ENCODE measurements at places on chromosomes 1 and 21.

- DNase-seq: no peak
Measured at GRCh38 chr1:67791686-67792085, 41.6 kb downstream of the GNG12 start.

- no peak for DNase-seq
Measured at GRCh38 chr1:109341944-109342930, 35.4 kb upstream of the MYBPHL start.

DNA sequence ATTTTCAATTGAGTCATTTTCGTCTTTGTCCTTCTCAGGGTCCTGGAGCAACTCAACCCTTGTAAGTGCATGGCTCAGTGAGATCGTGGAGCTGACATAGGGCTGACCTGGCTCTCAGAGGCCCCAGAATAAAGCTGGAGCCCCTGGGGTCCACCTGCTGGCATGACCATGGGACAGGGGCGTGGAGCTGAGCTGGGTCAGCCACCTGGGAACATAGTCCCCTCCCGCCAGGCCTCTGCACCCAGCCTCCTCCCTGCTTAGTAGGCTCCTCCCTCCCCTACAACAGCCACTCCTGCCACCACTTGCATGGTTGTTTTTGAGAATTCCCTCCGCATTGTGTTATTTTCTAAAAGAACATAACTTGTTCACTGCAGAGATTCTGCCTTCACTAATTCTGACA lies 3.1 kb upstream of the RIPK4 start:
- no peak for DNase-seq

DNA sequence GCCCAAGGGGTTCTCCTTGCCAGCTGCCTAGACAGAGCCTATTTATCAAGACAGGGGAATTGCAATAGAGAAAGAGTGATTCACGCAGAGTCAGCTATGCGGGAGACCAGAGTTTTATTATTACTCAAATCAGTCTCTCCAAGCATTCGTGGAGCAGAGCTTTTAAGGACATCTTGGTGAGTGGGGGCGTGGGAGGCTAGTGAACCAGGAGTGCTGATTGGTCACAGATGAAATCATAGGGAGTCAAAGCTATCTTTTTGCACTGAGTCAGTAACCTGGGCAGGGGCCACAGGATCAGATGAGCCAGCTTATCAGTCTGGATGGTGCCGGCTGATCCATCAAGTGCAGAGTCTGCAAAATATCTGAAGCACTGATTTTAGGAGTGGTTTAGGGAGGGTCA lies 64.8 kb upstream of the MRPS6 start:
- DNase-seq: no peak

- no peak for DNase-seq
Measured at GRCh38 chr1:113046569-113046968, 26.4 kb upstream of the LRIG2 start.

- no peak for DNase-seq
Measured at GRCh38 chr1:208799186-208799585, 555.0 kb upstream of the PLXNA2 start.

GRCh38 chr1:178564086-178564782 lies 51.3 kb downstream of the TEX35 start:
- no peak for DNase-seq

GRCh38 chr1:153505576-153505975 lies 30.2 kb downstream of the S100A6 start:
- no peak for DNase-seq

DNA sequence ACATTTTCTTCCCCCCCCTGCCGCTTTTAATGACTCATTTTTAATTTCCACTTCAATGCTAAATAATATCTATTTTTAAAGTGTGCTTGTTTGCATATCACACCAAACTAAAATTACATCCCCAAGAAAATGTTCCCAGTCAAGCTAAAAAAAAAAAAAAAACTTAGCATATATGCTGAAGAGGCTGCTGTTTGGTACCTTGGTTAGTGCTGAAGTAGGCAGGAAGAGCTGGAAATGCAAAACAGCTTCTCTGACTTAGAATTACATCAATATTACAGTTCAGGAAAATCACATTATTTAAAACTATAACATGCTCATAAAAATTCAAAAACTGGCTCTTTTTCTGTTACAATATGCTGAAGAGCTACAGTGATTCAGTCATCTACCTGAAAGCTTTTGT lies 372.3 kb downstream of the SMYD3 start:
- DNase-seq: no peak

GRCh38 chr1:183952101-183952500 lies 85.4 kb downstream of the COLGALT2 start:
- no peak for DNase-seq

GRCh38 chr1:204414016-204414415 lies 2.4 kb upstream of the PPP1R15B start:
- DNase-seq: no peak

DNA sequence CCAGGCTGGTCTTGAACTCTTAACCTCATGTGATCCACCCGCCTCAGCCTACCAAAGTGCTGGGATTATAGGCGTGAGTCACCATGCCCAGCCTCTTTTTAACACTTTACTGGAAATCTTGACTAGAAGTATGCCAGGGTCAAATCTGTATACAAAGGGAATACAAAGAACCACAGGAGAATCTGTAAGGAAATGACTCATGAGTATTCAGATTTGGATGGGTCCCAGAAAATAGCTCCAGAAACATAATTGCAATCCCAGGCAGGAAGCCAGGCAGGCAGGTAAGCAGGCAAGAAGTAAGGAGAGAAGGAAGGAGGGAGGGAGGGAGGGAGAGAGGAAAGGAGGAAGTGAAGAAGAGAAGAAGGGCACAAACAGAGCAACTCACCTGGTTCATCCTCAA lies 22.8 kb upstream of the TIAM1 start:
- no peak for DNase-seq

DNA sequence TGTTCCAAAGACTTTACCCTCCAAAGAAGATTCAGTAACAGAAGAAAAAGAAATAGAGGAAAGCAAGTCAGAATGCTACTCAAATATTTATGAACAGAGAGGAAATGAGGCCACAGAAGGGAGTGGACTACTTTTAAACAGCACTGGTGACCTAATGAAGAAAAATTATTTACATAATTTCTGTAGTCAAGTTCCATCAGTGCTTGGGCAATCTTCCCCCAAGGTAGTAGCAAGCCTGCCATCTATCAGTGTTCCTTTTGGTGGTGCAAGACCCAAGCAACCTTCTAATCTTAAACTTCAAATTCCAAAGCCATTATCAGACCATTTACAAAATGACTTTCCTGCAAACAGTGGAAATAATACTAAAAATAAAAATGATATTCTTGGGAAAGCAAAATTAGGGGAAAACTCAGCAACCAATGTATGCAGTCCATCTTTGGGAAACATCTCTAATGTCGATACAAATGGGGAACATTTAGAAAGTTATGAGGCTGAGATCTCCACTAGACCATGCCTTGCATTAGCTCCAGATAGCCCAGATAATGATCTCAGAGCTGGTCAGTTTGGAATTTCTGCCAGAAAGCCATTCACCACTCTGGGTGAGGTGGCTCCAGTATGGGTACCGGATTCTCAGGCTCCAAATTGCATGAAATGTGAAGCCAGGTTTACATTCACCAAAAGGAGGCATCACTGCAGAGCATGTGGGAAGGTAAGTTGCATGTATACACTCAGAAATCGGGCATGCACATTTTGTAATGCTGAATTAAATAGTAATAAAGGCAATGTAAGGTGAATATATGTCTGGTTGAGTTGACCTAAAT lies 97.2 kb downstream of the ZFYVE9 start:
- no peak for DNase-seq

GRCh38 chr1:89692601-89693521 lies 59.9 kb downstream of the LRRC8C start:
- DNase-seq: peak; percentile 74

DNA sequence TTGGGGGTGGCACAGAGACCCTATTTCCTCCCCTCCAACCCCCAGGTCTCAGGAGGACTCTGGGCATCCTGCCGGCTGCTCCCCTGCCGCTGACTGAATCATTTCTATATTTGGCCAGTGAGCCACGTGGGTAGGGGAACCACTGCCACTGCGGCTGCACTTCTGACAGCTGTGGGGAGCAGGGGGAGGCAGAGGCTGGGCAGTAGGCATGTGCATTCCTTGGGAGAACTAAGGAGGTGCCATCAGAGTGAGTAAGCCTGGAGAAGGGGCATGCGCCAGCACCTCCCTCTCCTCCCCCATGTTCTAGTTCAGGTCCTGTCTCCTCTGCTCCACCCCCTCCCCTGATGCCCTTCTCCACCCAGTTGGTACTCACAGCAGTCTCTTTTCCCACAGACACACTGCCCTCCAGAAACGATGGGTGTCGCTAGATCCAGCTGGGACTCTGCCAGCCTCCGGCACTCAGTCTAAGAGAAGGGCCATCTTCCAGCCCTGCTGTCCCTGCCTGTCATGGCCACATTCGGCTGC lies 12.0 kb downstream of the PPFIA4 start:
- DNase-seq: peak; percentile 43

GRCh38 chr1:241638909-241639622 lies 1.1 kb downstream of the CHML start:
- DNase-seq: peak; percentile 59

GRCh38 chr1:70066711-70067110 lies 138.7 kb downstream of the LRRC40 start:
- DNase-seq: no peak

DNA sequence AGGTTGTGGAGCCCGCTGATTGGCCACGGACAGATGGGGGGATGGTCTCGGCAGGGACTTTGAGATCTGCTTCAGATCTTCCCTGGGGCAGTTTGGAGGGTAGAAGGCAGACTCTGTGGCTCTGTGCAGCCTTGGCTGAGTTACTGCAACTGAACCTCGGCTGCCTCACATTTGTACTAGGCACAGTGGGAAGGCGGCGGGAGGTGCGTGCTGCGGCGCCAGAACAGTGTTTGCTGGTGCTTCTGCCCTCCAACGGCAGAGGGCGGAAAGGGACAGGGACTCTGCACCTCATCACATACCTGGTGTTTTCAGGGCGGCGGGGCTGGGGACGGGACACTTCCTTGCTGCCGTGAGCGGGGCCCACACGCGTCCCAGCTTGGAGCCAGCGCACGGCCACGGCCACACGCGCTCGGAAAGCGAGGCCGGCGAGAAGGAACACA lies 26.2 kb downstream of the SLC66A1 start:
- DNase-seq: no peak

DNA sequence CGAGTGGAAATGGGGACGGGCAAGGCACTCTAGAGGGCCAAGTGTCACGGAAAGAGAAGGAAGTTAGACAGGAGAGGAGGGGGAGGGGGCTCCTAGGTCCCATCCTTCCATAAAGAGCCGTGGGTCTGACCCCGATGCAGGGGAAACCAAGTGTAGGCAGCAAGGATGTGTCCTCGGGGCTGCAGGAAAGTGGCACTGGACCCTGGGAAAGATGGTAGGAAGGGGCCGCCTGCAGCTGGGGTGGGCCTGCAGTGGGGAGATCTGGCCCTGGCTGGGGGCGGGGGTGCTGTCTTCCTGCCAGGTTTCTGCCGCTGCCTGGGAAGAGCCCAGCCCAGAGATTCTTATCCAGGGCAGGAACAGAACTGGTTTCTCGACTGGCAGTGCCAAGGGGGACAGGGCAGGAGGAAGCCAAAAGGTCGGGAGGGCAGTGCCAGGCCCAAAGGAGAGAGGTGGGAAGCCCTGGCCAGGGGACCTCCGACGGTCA lies 12.9 kb downstream of the CRABP2 start:
- DNase-seq: no peak

- DNase-seq: no peak
Measured at GRCh38 chr1:30194046-30194619, 529.3 kb downstream of the MATN1 start.

DNA sequence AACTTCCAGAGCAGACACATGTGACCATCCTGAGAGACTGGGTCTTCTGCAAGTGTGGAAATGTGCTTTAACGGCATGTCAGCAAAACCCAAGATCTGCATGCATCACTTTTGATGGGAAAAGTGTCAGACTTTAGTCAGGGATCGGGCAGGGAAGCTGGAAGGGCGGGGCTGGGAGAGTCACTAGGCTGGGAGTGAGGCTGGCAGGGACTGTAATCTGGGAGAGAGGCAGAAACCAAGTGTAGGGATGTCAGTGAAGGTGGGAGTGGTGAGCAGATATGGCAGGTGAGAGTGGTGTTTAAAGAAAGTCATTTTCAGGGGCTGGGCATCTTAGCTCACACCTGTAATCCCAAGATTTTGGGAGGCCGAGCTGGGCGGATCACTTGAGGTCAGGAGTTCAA lies 11.3 kb downstream of the CDA start:
- DNase-seq: no peak

- DNase-seq: no peak
Measured at GRCh38 chr1:172148213-172148612, 272.3 kb upstream of the C1orf105 start.

- no peak for DNase-seq
Measured at GRCh38 chr1:246145900-246146299, 361.2 kb downstream of the SMYD3 start.

GRCh38 chr1:6148497-6149241 lies 31.5 kb downstream of the CHD5 start:
- no peak for DNase-seq

DNA sequence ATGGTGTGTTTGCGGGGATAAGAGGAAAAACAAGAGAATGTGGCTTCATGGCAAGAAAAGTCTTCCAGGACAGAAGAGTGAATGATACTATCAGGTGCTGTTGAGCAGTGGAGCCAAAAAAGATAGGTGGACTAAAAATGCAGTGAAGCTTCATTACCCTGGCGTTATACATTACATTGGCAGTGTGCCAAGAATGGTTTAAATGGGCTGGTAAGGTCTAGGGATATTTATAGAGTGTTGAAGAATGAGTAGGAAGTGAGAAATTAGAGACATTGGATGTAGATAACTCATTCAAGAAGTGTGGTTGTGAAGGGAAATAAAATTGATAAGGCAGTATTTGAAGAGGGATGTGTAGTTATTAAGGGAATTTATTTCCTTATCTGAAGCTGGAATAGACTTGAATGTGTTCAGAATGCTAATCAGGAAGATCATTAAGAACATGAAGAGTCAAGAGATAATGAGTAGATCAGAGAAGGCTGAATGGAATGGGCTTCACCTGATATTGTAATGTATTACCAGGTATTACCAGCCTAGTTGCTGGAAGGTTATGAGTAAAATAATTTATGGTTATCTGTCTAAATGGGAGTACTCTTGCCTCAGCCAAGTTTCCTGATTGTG lies 72.7 kb downstream of the MAST2 start:
- peak; percentile 61 for DNase-seq

DNA sequence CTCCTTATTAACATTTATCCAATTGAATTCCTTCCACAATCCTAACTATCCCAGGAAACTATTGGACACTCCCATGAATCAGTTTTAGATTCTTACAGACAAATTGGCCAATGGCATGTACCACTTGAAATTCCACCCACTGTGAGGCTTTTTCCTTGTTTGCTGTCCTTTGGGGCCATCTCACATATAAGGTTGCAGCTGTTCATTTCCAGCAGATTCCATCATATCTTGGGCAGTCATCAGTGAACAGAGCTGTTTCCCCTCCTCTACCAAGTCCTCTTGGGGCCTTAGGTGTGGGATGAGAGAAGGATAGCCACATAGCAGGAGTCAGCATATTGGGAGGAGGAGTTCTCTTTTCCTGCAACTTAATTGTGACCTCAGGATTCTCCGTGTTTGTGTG lies 109.1 kb downstream of the HHAT start:
- no peak for DNase-seq

GRCh38 chr1:66712839-66713238 lies 39.4 kb upstream of the DYNLT5 start:
- DNase-seq: no peak

Data from NAMALWA (cell line).